ENCODE measurements at places on chromosomes 7 and 10. TPM values are rescaled to one million over a fixed set of nuclear protein-coding genes. Genes with fewer than 3 reads are reported as not detected.

Gene ANKMY2
- total RNA-seq: 6.7 TPM

Gene VPS37D
- total RNA-seq: 0.63 TPM

Gene MAGI2
- 0.42 TPM for total RNA-seq

Gene OPALIN
- not detected for total RNA-seq

Gene PLPP4
- not detected for total RNA-seq

Gene SFTPA1
- not detected for total RNA-seq

Gene GPR26
- under 0.01 TPM for total RNA-seq
